ENCODE measurements at places on chromosomes 16 and 17.

DNA sequence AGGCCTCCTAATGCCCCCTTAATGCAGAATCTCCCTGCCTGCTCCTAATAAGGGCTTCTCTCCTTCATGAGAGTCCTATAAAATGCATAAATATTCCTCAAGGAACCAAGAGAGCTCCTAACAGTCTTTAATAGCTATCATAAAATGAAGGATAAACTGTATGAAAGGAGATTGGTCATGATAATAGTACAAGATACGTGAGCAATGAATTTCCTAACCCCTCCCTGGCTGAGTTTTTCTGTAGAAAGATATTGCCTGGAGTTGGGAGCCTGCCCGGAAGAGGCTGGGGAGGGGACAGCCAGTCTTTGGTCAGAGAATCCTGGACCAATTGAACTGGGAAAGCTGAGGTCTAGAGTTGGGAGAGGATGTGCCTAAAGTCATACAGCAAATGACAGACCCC is 321.9 kb upstream of the CDH5 start:
- no peak for DNase-seq

DNA sequence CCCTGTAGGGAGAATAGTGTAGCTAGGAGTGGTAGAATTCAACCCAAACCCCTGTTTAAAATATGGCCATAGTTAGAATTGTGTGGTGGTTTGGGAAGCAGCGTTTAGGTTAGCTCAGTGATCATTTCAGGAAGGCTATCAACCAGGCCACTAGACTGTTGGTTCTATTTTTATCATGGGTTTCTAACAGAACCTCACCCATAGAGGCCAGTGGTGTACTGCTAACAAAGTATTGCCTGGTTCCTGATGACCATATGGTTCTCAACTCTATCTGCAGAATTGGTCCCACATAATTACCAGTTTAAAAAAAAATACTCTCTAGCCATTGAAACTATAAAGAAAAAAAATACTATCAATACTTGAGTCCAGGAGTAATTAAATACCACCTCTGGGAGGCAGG is 70.5 kb upstream of the RASL10B start:
- no peak for DNase-seq

DNA sequence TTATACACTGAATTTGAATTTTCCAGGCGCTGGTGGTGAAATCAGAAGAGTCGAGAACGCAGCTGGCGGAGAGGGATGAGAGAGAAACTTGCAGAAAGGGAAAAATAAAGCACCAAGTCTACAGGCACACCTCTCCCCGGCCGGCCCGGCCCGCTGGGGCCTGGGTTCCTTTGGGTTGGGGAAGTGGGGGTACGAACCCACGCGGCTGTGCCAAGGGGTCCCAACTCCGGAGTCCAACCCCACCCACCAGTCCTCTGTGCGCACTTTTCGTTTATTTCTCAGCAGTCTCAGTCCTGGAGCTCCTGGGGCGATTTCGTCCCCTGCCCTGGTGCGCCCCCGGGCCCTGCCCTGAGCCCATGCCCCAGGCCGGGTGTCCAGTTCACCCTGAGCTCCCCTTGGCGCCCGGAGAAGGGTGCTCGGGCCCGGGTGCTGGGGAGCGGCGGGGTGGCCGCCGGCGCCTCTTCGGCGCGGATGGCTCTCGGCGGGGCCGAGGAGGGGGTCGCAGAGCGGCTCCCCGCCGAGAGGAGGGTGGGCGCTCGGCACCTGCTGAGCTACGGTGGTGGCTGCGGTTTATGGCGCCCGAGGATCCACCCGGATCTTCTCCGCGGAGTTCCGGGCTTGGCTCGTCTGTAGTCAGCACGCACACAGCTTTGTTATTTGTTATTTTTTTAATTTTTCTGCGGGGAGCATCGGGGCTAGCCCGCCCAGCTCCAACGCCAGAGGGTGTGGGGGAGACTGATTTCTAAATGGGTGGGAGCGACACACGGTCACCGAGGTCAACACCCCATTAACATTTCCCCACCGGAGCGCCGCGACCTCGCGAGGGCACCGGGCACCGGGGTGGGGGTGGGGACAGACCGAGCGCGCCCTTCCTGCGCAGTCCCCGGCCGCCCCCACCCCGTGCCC is 15.7 kb upstream of the CBX8 start:
- DNase-seq, result no peak

- no peak for DNase-seq
Observed at GRCh38 chr17:62017496-62017895, 47.6 kb downstream of the MED13 start.

- DNase-seq, result no peak
Observed at GRCh38 chr16:88880226-88881006, 14.0 kb upstream of the PABPN1L start.

- no peak for DNase-seq
Observed at GRCh38 chr17:33523577-33523981, 230.5 kb upstream of the ASIC2 start.

DNA sequence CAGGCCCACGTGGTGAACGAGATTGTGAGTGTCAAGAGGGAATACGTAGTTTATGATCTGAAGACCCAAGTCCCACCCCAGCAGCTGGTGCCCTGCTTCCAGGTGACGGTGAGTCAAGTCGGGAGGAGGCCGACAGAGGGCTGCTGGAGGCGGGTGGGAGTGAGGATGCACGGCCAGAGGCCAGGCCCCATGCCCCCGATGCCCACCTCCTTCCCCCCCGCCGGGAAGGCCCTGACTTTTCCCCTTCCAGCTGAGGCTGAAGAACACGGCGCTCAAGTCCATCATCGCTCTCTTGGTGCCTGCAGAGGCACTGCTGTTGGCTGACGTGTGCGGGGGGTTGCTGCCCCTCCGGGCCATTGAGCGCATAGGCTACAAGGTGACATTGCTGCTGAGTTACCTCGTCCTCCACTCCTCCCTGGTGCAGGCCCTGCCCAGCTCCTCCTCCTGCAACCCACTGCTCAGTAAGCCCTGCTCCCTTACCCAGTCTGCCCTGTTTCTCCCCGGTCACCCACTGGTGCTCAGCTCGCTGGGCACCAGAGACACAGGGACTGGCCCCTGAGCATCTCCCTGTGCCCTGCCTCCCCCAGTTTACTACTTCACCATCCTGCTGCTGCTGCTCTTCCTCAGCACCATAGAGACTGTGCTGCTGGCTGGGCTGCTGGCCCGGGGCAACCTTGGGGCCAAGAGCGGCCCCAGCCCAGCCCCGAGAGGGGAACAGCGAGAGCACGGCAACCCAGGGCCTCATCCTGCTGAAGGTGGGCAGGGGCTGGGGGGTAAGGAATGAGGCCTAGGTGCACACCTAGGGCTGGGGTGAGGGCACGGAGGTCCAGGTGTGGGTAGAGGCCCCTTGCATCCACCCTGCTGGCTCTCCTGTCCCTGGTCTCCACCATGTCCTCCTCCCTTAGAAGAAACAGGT is 2.6 kb downstream of the ZACN start:
- peak; percentile 13 for DNase-seq

- no peak for DNase-seq
Observed at GRCh38 chr17:61130330-61130729, 269.3 kb upstream of the TBX2 start.

DNA sequence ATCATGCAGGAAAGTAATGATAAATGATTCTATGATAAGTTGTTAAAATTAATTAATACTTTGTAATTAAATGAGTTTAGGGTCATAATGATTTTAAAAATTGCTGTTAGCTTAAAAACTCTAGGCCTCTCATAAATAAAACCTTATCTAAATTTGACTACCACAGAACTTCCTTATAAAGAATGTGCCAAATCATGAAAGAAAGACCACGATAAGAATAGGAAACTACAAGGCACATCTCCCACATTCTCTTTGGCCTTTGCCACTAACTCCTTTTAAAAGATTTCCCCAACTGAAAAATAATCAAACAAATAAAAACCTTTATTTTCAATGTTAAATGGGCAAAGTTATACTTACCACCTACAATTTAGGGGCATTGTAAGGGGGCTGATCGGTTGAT is 164.6 kb upstream of the C17orf78 start:
- no peak for DNase-seq

DNA sequence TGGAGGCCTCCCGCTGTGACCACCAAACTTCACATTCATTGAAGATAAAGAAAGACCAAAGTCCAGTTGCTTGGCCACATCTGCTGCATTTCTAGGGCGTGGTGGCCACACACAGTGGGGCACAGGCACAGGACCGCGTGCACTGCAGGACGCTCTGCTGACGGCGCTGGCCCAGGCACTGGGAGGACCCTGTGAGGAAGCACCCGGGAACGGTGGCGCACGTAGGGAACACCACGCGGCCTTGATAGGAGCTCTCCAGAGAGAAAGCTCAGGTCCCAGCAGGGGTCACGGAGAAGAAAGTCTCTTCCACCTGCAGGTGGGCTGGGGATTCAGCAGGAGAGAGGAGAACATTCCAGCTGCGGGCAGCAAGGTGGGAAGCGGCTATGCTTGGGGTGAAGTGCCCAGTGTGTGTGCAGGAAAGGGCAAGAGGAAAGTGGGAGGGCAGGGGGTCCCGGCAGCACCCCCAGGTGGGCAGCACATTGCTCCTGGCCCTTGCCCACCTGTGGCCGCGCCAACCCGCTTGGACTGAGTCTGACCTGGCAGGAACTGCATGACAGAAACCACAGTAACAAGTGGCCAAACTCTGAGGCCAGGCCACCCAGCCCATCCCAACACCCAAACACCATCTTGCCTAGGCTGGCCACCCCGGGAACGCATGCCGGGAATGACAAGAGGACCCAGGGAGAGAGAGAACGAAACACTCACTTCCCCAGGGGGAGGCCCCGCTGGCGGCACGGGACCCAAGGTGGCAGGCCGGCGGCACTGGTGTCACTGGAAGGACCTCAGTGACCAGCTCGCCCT is 32.8 kb downstream of the TBC1D16 start:
- DNase-seq, result no peak

DNA sequence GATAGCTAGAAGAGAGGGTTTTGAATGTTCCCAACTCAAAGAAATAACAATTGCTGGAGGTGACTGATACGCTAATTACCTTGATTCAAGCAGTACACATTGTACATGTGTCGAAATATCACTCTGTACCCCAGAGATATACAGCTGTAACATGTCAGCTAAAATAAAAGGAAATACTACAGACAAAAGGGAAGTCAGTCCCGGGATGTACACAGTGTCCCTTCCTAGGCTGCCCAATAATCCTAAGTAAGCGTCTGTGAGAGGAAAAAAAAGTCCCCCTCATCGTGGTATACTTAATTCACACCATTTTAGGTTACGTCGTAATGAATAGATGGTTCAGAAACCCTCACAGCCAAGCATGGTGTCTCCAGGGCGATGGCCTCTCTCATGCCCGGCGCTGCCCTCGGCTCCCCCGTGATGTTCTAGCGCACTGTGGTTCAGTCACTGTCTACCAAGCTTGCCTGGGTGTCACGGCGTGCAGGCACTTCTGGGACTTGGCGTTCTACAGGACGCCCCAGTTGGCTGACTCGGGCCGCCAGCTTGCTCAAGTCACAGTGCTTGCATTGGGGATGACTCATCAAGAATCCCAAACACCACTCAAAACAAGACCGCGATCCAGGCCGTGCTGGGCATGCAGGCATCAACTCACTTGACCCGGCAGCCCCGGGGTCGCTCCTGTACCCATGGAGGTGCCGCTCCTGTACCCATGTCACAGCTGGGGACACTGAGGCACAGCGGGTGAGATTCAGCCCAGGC is 27.6 kb downstream of the CCDC40 start:
- DNase-seq, result no peak

All from GM10248 (cell line).